ENCODE measurements at places on chromosomes 3 and 15.
A peak's percentile ranks its signal among the peaks of the same experiment; 100 is the strongest.

DNA sequence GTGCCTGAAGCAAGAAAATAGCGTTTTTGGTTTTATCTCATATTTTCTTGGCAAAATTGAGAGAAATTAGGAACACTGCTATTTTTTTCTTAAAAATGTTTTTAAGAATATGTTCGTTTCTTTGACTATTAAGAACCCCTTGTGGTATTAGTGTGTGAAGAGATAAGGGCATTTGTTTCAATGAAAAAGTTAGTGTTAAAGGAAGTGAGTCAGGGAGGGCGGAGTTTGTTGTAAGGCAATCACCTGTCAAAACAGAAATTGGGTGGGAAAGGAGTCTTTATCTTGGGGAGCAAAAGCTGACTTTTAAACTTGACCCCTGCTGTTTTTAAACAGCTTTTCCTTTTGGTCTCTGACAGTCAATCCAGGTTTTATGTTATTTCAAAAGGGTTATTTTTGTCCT, 4.2 kb downstream of the RAP2B start:
- peak; percentile 36 for DNase-seq

- DNase-seq = no peak
Measured at GRCh38 chr15:91790836-91791235, 62.7 kb upstream of the SLCO3A1 start.

DNA sequence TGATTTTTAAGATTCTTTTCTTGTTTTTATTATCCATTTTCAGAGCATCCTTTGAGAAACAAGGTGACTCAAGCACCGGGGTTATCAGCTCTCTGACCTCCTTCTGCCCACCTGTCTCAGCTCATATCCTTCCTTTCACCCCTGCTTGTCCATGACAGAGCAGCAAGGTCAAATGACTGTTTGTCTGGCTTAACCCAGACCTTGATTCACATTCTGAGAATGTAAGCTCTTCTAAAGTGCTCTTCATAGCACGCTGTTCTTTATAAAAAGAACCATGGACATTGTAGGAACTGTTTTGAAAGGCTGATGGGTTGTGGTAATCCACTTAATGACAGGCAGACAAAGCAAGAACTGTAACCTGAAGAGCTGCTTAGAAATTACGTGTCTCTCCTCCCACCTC, 122.5 kb downstream of the CHST2 start:
- no peak for DNase-seq

GRCh38 chr3:61832375-61833229, 271.2 kb downstream of the PTPRG start:
- no peak for DNase-seq

DNA sequence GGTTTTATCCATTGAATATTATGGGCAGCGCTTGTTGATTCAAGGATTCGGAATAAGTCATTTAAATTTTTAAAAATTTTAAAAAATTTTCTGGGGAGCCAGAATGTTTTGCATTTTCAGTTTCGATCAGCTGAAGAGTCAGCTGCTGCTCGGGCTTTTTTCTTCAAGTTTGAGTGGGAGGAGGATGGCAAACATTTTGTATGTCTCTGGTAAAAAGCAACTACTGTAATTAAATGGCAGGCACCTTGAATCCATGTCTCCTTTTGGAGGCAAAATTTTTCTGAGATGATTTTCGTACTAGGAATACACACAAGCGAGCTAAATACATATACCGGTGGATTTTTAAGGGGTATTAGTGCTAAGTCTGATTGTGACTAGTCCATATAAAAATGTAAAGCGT, 612 bp downstream of the C3orf38 start:
- DNase-seq = no peak

GRCh38 chr3:160098261-160098908, 109.8 kb downstream of the IL12A start:
- DNase-seq = no peak

DNA sequence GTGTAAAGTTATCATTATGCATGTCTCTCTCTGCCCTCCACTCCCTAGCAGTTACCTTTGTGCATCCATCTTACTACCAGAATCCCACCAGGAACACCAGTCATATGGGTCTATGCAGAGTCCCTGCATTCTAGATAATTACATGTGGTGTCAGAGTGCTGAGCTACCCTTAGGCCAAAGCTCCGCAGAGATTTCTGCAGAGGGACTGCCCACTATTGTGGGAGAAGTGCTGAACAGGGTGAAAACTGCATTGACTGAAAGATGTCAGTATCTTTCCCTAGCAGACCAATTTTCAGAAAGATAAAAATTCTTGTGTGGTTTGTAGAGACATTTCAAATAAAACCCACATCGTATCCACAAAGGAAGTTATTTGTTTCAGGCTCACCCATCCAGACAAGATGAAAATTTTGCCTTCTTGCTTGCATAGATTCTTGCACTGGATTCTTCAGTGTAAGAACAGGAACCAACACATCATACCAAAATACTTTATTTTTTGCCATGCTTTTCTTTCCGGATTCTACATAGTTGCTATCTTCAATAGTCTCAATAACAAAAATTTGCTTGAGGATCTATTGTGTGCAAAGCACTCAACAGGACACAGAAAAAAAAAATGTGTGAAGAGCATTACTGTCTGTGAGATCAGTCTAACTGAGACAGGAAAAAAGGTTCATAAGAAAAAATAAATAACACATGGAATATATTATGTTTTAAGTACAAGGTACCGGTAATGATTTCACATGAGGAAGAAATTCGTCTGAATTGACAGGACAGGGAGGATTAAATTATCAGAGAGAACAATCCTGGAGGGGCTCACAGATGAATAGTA, 32.0 kb upstream of the CCDC80 start:
- DNase-seq = no peak

DNA sequence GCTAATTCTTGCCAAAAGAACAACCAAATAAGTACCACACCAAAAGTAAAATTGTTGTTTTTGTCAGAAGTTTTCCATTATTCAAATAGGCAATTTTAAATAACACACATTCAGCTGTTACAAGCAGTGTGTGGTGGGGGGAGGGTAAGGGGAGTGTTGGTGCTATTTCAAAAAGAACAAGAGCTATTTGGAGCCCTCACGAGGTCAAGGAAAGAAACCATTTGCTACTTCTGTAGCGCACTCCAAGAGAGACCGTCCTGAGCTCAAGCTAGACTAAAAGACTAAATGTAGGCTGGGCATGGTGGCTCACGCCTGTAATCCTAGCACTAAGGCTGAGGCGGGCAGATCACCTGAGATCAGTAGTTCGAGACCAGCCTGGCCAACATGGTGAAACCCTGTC, 21.2 kb upstream of the IGF2BP2 start:
- no peak for DNase-seq

- no peak for DNase-seq
Measured at GRCh38 chr3:124748560-124749198, 18.4 kb downstream of the UMPS start.

GRCh38 chr15:98562331-98562937, 85.9 kb upstream of the IGF1R start:
- no peak for DNase-seq

- DNase-seq = no peak
Measured at GRCh38 chr3:49568965-49569364, 14.7 kb downstream of the BSN start.

- DNase-seq = peak; percentile 73
Measured at GRCh38 chr15:61834076-61834697, 226.1 kb downstream of the VPS13C start.

DNA sequence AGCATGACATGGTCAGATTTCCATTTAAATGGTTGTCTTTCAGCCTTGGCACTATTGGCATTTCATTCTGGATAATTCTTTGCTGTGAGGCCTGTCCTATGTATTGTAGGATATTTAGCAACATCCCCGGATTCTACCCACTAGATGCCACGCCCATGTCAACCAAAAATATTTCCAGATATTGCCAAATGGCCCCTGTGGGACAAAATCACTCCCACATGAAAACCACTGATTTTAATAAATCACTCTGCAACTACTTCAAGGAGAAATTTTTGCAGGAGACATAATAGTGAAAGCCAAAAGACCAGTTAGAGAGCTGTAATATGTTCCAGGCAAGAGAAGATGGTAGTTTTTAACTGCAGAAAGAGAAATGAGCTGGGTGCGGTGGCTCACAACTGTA, 55.9 kb upstream of the RARB start:
- DNase-seq = no peak

DNA sequence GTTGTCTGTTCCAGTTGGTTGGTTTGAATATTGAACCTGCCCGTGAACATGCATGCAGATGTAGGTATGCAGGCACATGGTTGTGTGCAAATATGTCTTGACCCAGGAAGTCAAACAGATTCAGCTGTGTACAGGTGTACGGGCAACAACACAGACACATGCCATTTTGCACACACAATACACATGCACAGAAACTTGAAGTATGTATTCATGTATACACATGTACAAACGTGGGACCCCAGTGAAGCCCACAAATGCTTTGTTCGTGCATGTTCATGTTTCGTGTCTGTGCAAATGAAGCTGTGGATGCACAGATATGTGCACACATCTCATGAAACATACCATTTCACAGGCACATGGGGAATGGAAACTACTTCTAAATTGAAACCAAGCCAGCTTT, 30.7 kb downstream of the IDH3A start:
- DNase-seq = no peak

GRCh38 chr3:190825386-190826016, 37.0 kb downstream of the GMNC start:
- no peak for DNase-seq

DNA sequence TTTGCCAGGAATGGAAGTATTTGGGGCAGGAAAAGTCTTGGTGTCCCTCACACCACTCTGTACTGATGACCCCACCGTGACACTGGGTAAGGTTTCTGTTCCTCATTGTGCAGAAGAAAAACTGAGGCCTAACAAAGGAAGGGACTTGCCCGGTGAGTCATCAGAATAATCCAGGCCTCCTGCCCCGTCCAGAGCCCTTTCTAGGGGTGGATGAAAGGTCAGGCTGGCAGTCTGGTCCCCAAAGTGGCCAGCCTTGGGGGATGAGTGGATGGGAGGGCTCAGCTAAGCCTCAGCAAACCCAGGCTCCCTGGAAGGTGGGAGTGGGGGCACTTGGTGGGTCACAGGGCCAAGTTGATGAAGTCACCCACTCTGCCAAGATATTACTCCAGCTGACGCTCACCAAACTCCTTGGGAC, 2.3 kb upstream of the DNAH1 start:
- no peak for DNase-seq

DNA sequence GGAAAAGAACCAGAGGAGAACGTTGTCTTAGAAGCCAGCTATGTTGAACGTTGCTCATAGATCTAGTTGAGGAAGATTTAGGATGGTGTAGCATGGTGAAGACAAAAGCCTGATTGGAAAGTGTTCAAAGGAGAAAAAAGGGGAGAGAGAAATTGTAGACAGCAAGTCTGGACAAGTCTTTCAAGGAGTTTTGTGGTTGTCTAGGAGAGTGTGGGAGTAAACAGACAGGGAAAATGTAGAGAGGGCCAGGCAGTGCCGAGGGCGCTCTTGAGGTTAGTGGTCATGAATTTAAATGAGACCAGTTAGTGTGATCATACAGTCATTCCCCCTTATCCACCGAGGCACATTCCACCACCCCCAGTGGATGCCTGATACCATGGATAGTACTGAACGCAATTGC, 167.5 kb upstream of the IL12A start:
- no peak for DNase-seq

DNA sequence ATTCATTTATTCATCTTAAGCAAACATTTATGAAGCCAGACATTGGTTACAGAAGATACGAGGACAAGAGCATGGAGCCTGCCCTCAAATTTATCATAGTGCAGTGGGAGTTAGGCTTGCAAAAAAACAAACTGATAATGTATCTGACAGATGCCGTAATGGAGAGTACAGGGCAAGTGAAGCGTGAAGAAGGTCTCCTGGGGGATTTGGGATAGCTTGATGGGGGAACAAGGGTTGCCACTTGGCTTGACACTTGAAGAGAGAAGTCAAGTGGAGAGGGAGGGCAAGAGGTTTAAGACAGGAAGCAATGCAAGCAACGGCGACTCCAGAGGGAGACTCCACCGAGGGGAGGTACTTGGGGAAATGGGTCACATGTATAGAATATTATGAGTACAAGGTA, 129.3 kb downstream of the SSR3 start:
- DNase-seq = no peak

GRCh38 chr3:42195879-42196330, 70.1 kb downstream of the CCK start:
- no peak for DNase-seq

- no peak for DNase-seq
Measured at GRCh38 chr3:139534992-139535879, 4.3 kb downstream of the RBP1 start.

Data from activated CD8-positive, alpha-beta memory T cell treated with anti-CD3 and anti-CD28 coated beads, Interleukin-2, amount 50 U/mL, for 4 hours (primary cell).